ENCODE measurements at places on chromosomes 2 and 18.

DNA sequence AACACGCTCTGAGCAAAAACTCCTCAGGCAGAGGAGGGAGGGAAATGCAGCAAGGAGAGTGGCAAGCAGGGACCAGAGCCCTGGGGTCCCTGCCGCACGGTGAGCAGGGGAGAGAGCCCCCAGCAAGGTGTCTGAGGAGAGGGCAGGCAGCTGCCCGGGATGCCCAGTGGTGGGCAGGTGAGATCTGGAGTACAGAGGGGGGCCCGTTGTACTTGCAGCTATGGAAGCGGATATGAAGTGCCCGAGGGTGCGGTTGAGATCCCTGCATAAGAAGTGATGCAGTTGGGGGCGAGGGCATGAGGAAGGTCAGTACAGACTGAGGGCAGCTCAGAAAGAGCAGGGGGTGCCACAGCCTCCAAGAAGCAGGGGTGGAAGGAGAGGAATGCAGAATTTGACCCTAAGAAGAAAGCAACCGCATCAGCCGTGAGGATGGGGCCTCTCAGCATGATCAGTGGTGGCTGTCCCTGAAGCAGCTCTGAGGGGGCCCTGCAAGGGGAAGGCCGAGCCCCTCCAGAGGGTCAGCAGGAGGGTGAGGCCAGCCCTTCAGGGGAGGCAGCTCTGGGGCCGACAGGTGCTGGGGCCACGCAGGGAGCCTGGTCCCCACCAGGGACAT lies 29.4 kb downstream of the MTERF4 start:
- no peak for DNase-seq

- no peak for DNase-seq
Measured at GRCh38 chr2:152552888-152553287, 164.4 kb downstream of the PRPF40A start.

- no peak for DNase-seq
Measured at GRCh38 chr2:105103481-105103880, 65.6 kb downstream of the MRPS9 start.

DNA sequence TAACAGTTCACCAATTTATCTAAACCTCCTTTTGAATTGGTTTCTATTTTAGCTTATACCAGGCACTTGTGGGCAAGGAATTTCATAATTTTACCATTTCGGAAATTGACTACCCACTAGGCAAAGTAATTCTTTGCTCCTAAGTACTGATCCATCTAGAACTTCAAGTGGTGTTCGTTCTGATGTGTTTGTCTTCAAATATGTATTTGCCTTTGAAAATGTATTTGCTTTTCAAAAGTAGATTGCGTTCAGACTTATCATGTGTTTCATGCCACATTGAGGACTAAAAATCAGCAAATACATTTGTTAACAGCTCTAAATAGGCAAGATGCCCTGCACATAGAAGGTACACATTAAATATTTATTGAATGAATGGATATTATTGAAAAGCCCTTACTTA lies 26.7 kb downstream of the IFIH1 start:
- DNase-seq: no peak

GRCh38 chr2:200757399-200757798 lies 54.3 kb upstream of the BZW1 start:
- no peak for DNase-seq

GRCh38 chr2:190545555-190546385 lies 11.2 kb upstream of the NEMP2 start:
- DNase-seq: no peak

DNA sequence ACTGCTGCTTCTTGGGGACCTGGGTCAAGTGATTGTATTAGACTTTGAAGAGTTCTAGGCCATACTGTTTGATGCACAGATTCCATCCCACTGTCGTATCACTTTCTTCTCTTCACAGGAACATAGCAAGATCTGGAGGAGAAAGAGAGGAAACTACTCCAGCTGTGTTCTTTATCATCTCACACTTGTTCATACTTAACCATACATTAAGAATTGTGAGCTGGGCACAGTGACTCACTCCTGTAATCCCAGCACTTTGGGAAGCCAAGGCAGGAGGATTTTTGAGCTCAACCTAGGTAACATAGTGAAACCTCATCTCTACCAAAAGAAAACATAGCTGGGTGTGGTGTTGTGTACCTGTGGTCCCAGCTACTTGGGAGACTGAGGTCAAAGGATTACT lies 111.7 kb downstream of the PARD3B start:
- DNase-seq: no peak

GRCh38 chr18:59466980-59467379 lies 107.9 kb upstream of the LMAN1 start:
- no peak for DNase-seq

GRCh38 chr18:72922895-72923294 lies 55.1 kb upstream of the NETO1 start:
- no peak for DNase-seq

DNA sequence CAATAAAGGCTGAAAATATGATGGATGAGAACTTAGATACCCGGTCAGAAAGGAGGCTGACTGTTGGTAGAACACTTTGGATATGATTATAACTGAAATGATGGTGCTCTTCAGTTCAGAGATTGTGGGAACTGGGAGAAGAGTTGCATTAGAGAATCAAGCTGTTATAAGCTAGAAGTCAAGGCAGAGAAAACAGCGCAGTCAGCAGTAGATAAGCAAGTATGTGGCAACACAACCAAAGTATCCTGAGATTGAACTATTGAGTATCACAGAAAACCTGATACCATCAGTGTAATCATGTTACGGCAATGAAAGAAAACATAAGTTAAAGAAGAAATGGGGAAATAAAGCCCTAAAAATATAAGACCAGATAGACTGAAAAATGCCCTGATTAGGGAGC lies 633.9 kb upstream of the LRRTM1 start:
- no peak for DNase-seq

All from GM03348 (cell line).